ENCODE measurements at places on chromosomes 7 and 10. TPM values are rescaled to one million over a fixed set of nuclear protein-coding genes. Genes with fewer than 3 reads are reported as not detected.

DNA sequence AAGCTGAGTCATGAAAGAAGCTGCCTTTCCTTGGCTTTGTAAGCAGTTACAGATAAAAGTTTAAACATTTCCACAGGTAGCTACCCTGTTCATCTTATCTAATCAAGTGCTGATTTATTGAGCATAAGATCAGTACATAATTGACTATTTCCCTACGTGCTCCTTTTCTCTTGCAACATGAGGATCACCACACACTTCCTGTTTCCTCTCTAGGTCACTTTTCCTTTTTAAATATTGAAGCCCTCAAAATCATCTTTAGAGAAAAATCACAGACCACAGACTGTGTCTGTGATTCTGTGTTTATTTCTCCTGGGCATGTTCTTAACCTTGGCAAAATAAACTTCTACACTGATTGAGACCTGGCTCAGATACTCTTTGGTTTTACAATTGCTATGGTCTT, 69.5 kb downstream of the ZNF37A start:
- no peak overlapping the region for H3K4me3 ChIP-seq
- H3K27ac ChIP-seq, result no peak overlapping the region
- H3K27me3 ChIP-seq, result no peaks in the 10 kb centered on the region
- no peak for DNase-seq
- no peaks in the 10 kb centered on the region for H3K4me1 ChIP-seq
- H3K36me3 ChIP-seq, result no peaks in the 10 kb centered on the region

GRCh38 chr10:113854761-113855588, 514 bp downstream of the NHLRC2 start:
- no peaks in the 10 kb centered on the region for H3K27me3 ChIP-seq
- peak overlapping the region; percentile 97 for H3K4me3 ChIP-seq
- H3K27ac ChIP-seq, result peak overlapping the region; percentile 94
- H3K4me1 ChIP-seq, result peaks cover 14% of the 10 kb centered on the region
- DNase-seq, result peak; percentile 30

- H3K4me3 ChIP-seq, result no peak overlapping the region
- peaks cover 15% of the 10 kb centered on the region for H3K4me1 ChIP-seq
- no peak for DNase-seq
- peak overlapping the region; percentile 87 for H3K27ac ChIP-seq
These were observed 284.7 kb downstream of the CAMK1D start for GRCh38 chr10:12633776-12634620.

- no peak overlapping the region for H3K27ac ChIP-seq
- H3K4me1 ChIP-seq, result no peaks in the 10 kb centered on the region
- no peaks in the 10 kb centered on the region for H3K27me3 ChIP-seq
These were observed 93.1 kb downstream of the PDGFA start for GRCh38 chr7:426510-426909.

Gene FXYD4
- polyA plus RNA-seq, result not detected

Gene IMPDH1
- 32.9 TPM for polyA plus RNA-seq
